Urothelium cell line (cell line): ENCODE measurements at places on chromosomes 12 and 14.

DNA sequence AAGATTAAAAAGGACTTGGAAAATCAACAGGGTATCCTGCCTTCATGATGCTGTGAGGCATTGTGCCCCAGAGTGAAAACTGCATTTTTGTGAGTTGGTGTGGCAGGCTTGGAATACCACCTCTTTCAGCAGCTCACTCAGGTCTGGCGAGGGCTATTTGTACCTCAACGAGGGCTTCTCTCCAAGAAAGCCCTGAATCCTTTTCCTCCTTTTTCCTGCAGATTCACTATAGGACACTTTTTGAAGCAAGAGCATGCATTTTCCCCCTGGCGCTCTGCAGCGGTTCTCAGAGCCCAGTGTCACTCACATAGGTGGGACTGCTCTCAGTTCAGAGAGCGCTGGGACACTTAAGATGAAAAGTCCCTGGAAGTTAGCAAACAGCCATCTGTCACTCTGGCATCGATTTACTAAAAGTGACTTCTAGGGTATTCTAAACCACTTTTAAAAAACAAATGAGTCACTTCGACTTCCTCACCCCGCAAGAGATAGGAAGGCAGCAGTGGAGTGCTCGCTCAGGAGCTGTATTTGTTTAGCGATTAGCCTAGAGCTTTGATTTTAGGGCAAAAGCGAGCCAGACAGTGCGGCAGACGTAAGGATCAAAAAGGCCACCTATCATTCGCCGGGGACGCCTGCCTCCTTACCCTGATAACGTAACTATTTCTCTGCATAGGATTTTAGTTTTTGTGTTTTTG lies 782 bp upstream of the LGR5 start:
- peak; percentile 23 for DNase-seq

GRCh38 chr12:116719731-116720528 lies 17.9 kb downstream of the SPRING1 start:
- DNase-seq, result no peak

DNA sequence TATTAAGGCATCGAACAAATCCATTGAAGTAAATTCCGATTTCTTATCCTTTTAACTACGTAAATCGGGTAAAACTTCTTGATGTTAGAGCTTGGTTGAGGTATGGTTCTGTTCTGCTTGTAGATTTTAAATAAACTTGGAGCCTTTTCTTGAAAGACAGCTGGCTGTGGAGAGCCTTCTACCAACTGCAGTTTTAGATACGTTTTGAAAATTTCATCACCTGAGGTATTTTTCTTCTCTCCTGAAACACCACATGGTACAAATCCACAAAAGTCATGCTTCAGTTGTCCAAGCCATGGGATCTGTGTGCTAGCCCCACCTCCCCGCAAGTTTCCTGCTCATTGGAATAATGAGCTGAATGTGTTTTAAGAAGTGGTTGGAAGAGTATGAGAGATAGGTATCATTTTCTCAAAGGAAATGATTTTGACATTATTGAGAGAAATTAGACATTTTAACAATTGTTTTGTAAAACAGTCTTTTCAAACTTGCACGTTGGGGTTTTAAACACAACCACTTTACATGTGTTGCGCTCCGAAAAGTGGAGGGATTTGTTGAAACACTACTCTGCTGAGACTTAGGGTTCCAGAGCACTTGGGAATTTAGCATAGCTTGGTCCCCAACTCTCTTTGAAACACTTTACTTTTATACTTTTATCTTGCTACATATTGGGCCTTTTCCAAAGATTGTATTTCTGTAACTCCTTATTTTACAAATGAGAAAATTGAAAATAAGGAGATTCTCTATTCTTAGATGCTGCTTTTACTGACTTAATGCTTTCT lies 1.4 kb downstream of the PPM1A start:
- peak; percentile 43 for DNase-seq

DNA sequence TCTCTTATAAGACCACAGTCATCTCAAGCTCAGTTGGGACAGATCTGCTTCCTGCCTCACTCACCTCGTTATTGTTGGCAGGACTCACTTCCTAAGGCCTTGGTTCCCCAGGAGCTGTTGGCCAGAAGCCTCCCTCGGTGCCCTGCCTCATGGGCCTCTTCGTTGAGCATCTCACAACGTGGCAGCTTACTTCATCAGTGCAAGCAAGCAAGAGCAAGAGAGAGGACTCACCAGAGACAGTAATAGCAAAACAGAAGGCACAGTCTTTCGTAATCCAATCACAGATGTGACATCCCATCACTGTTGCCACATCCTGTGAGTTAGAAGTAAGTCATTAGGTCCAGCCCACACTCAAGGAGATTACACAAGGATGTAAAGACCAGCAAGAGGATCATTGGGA lies 5.1 kb upstream of the NUMB start:
- no peak for DNase-seq

GRCh38 chr12:53722450-53723041 lies 4.7 kb downstream of the CALCOCO1 start:
- no peak for DNase-seq

GRCh38 chr14:34817768-34818167 lies 57.4 kb downstream of the BAZ1A start:
- DNase-seq, result no peak

DNA sequence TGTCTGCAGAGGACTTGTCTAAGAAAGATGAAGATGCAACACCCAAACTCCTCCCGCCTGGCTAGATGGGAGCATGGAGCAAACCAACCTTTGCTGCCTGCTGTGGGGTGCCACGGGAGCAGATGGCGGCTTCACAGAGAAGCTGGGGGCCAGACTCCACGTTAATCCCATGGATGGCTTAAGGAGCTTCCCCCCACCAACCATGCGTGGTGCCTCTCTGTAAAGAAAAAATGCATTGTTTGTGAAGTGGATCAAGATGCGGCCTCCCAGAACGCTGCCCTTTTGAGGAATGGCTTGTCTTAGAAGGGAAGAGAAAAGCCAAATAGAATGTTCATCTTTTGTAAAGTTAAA lies 15.6 kb downstream of the MVK start:
- DNase-seq, result no peak

DNA sequence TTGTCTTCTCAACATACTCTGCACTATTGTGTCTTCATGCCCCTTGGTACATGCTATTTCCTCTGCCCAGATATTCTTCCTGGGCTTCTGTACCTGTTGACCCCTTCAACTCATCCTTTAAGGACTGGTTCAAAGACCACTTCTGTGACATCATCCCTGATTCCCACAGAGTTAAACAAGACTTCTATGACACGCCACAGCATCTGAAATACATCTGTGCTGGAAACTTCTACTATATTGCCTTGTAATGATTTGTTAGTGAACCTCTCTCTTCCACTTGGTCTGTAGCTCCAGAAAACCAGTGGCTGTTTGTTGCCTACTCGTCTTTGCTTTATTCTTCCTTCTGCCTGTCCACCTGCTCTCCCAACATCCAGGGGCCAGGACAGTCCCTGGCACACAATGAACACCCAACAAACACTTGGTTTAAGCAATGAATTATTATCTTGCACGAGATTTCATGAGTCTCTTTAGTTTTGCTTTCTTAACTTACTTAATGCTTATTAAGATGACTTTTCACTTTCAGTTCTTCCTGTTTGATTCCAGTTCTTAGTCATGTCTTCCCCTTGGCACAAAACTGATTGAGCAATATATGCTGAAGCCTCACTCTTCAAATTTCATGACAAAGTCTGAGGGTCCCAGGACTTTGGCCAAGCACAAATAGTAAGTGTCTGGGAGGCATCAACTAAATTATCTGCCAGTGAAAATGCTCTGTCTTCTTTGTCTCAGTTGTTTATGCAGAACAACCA lies 485.9 kb downstream of the APAF1 start:
- DNase-seq, result no peak

- no peak for DNase-seq
Measured at GRCh38 chr12:8661751-8662150, 875 bp downstream of the MFAP5 start.

- DNase-seq, result no peak
Measured at GRCh38 chr14:78028471-78028870, 141.7 kb upstream of the NRXN3 start.

- DNase-seq, result no peak
Measured at GRCh38 chr12:80142640-80143039, 43.3 kb downstream of the OTOGL start.

DNA sequence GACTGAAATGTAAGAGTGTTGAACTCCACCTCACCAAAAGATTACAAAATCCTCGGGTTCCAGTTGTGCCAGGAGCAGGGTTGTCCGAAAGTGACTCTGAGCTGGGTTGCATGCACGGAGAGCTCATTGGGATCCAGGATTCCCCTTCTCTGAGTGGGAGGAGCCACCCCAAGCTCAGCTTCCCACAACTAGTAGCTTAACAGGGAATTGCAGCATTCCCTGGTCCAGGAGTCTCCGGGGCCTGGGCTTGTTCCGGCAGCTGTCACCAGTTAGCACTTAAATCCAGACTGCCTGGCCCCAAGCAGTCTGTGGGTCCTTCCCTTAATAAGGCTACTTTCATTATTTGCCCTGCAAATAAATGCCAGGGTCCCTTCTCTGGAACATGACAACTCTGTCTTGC lies 50.1 kb downstream of the CD9 start:
- DNase-seq, result no peak

GRCh38 chr12:67592228-67593011 lies 56.1 kb upstream of the DYRK2 start:
- DNase-seq, result no peak

- no peak for DNase-seq
Measured at GRCh38 chr14:71524320-71524982, 407.8 kb upstream of the RGS6 start.

DNA sequence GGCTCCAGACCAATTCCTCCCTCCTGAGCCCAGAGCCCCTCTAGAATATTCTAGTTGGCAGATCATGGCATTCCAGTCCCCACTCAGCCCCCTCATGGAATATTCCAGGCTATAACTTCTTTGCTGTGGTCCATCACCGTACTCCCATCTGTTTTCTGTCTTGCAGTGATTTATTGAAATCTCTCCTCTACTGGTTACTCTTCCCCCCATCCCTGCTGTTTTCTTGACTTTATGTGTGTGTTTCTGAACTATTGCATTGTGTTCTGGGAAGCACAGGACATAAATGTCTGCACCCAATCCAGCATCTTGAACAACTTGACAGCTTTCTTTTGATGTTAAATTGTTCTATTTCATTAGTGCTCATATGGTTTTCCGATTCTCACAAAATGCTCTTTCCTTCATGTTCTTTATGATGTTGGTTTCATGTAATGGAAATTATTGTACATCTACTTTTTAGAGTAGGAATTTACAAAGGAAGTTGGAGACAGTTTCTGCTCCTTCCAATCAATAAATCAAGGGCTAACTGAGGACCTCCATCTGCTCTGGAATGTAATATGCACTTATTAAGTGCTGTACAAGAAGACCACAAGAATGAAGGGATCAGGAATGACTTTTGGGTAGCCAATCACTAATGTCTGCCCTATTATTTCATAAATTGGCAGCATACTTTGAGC lies 26.3 kb downstream of the PDE6H start:
- DNase-seq, result no peak

- DNase-seq, result no peak
Measured at GRCh38 chr14:63205044-63205575, 867 bp downstream of the RHOJ start.

- DNase-seq, result no peak
Measured at GRCh38 chr12:6435961-6436715, 8.6 kb upstream of the CD27 start.
